Small intestine (tissue), 16 donors: ENCODE measurements at places on chromosomes 7 and 10. TPM values are rescaled to one million over a fixed set of nuclear protein-coding genes. Genes with fewer than 3 reads are reported as not detected.

DNA sequence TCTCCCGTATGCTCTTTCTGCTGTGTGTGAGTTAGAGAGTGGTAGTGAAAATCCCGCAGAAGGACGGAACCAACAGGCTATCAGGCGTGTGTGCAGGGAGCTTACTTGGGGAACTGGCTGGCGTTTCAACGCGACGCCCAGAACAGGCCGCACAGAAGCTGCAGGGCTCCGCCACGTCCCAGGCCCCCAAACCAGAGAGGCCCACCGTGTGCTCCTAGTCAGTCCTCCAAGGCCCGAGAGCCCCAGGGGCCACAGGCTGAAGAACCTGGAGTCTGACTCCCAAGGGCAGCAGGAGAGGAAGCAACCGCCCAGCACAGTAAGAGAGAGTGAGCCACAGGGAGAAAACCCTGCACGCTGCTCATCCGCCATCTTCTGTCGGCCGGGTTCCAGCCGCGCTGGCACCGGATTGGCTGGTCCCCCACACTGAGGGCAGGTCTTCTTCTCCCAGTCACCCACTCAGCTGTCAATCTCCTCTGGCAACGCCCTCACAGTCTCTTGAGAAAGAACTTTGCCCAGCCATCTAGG is 730.6 kb upstream of the VSTM2A start:
- no peaks in the 10 kb centered on the region for H3K27me3 ChIP-seq
- no peaks in the 10 kb centered on the region for H3K36me3 ChIP-seq
- no peak for DNase-seq

Gene STRIP2
- 0.22 TPM for polyA plus RNA-seq

Gene SLC26A5
- 0.12 TPM for polyA plus RNA-seq

DNA sequence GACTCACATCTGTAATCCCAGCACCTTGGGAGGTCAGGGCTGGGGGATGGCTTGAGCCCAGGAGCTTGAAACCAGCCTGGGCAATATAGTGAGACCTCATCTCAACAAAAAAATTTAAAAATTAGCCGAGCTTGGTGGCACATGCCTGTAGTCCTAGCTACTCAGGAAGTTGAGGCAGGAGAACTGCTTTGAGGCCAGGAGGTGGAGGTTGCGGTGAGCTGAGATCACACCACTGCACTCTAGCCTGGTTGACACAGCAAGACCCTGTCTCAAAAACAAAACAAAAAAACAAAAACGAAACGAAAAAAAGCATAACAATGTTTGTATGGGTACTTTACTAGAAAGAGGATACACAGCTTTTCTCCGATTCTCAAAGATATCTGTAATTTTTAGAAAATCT is 31.8 kb downstream of the WNT16 start:
- H3K36me3 ChIP-seq, result peaks cover 2% of the 10 kb centered on the region
- no peaks in the 10 kb centered on the region for H3K4me1 ChIP-seq
- no peak overlapping the region for H3K27ac ChIP-seq
- H3K27me3 ChIP-seq, result no peaks in the 10 kb centered on the region

Gene AGAP4
- polyA plus RNA-seq, result 31.0 TPM

DNA sequence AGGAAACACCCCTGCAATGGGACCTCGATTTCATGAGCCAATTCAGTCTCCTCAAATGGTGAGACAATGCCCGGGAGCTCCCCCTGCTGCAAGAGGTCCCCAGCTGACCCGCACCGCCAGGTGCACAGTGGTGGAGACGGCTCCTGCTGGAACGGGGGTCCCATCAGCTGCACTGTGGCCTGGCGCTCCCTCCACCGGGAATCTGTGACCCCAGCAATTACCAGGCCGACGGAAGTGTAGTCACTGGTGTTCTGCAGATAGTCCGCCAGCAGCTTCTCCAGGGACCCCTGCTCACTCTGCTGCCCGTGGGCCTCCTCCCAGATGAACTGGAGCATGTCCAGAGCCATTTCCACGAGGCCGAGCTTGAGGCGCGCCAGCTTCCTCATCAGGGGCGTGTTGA is 64.9 kb upstream of the NKX6-2 start:
- no peaks in the 10 kb centered on the region for H3K27me3 ChIP-seq
- H3K4me3 ChIP-seq, result no peak overlapping the region
- H3K36me3 ChIP-seq, result no peaks in the 10 kb centered on the region
- DNase-seq, result no peak
- no peak overlapping the region for H3K27ac ChIP-seq
